Activated T-cell treated with anti-CD3 and anti-CD28 coated beads for 48 hours (primary cell): ENCODE measurements at places on chromosomes 6 and 20.

DNA sequence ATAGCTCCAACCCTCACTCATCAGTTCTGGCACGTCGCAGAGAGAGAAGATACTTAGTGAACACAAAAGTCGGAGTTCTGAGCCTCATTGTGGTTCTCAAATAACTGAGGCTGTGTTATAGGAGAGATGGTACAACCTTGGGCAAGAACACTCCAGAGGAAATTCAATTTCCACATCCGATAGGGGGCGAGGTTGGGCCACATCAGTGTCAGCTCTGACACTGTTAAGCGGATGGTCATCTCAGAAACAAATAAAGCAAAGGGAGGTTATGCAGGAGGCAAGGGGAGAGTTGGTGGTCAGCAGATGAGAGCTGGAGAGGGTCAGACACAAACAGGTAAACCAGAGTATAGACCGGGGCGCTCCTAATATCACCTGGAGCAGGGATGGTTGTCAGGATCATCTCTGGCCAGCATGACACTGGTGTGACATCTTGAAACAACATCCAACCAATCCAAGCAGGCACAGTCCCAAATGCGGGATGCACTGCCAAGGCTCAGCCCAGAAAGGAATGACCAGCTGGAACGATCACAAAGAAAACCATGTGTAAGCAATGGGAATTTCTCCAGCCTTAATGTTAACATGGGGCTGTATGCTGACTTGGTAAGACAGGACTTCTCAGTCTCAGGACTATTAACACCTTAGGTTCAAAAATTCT lies 331.8 kb downstream of the HACE1 start:
- DNase-seq, result no peak

- no peak for DNase-seq
These were observed 350.8 kb upstream of the TSHZ2 start for GRCh38 chr20:52621401-52621800.

GRCh38 chr20:40339661-40340449 lies 349.2 kb downstream of the MAFB start:
- no peak for DNase-seq

DNA sequence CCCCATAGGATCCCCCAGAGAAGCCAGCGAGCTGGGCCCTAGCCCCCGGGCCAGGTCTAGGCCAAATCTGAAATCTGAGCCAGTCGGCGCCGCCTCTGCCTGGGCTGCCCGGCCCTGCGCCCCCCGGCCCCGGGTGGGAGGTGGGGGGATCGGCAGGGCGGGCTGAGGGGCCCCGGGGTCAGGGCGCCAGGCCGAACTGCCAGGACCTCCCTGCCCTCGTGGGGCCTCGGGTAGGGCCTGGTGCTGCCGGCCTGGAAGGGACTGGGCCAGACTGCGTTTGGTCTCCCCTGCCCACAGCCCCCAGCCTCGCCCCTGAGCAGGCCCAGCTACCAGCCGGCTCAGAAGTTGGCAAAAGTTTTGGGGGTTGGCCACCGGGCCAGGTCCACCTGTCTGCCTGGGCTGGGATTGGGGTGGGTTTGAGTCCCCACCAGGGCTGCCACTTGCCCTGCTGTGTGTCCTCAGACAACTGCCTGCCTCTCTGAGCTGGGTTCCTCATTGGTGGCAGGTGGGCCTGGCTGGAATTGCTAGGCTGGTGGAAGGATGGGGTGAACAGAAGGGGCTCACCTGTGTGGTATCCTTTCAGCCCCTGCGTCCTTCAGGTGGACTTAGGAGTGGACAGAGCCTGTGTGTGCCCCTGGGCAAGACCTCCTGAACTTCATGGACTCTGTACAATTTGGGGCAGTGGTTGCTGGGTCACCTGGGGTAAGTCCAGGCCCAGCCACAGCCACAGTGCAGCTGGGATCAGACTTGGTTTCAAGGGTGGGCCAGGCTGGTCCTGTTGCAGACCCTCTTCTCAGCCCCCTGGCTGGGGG lies 801 bp downstream of the SRC start:
- DNase-seq, result no peak

DNA sequence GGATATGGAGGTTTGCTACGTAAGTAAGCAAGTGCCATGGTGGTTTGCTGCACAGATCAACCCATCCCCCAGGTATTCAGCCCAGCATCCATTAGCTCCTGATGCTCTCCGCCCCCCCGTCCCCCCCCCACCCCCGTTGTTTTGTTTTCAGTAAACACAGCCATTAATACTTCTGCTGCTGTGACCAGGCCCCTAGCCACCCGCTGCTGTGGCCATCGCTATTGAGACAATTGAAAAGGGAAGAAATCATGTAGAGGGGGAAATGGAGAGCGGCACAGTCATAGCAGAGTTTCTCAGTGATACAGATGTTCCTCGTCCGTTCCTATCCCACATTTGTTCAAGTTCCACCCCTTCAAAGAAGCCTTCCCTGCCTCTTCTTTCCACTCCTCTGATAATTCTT lies 24.9 kb downstream of the SLC35D3 start:
- DNase-seq, result no peak

GRCh38 chr20:59081036-59081435 lies 38.5 kb upstream of the PRELID3B start:
- no peak for DNase-seq

DNA sequence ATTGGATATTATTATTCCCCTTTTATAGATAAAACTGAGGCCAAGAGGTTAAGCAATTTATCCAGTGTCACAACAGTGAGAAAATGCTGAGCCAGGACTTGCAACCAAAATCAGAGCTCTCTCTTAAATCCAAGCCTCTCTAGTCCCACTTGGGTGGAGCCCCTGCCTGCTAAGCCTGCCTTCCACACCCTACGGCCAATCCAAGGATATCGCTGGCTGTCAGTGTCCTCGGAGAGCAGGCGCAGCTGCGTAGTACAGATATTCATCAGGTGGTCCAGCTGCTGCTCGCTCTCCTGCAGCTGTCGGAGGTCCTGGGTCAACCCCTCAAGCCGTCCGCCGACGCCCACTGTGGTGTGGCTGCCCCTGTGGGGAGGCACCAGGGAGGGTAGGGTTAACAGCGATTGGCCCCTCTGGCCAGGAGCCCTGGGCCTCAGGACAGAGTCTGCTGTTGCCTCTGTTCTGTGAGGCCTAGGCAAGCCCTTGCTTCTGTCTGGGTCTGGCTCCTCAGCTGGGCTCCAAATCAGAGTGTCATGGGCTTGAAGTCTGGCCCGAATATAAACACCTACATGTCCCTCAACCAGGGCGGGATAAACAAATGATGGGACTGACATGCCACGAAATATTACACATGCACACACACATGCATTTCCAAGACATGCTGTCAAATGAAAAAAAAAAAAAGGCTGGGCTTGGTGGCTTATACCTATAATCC lies 3.9 kb upstream of the NECAB3 start:
- DNase-seq, result no peak

DNA sequence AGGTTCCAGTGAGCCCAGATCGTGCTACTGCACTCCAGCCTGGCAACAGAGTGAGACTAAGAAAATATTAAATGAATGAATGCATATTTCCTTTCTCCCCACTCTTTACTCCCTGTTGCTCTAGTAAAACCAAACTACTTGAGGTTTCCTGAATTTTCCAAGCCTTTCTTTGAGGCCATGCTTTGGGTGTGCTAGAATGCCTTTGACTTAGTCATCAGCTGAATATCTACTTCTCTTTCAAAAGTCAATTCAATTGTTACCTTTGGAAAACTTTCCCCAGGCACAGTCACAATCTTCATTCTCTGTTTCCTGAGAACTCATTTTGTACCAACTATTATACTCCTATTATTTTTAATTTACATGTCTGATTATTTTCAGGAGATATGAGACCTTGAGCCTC lies 27.5 kb upstream of the CEP85L start:
- no peak for DNase-seq

DNA sequence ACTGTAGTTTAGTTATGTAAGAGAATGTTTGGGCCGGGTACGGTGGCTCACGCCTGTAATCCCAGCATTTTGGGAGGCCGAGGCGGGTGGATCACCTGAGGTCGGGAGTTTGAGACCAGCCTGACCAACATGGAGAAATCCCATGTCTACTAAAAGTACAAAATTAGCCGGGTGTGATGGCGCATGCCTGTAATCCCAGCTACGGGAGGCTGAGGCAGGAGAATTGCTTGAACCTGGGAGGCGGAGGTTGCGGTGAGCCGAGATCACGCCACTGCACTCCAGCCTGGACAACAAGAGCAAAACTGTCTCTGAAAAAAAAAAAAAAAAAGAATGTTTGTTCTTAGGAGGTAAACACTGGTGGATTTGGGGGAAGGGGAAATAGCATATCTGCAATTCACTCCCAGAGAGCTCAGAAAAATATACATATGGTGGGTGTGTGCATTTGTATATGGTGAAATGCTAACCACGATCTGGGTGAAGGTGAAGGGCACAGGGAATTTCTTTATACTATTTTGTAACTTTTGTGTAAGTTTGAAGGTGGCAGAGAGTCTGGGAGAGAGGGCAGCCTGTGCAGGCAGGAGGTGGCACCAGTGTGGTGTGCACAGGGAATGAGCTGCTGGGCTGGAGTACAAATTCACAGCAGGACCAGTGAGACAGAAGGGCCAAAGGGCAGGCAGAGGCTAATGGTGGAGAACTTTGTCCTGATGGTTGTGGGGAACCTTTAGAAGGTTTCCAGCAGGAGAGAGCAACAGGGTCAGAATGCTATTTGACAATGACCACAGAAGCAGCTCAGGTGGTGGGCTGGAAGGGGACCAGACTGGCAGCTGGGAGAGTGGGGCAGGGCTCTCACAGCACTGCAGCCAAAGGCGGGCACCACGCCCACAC lies 42.4 kb downstream of the SSR1 start:
- DNase-seq, result no peak

DNA sequence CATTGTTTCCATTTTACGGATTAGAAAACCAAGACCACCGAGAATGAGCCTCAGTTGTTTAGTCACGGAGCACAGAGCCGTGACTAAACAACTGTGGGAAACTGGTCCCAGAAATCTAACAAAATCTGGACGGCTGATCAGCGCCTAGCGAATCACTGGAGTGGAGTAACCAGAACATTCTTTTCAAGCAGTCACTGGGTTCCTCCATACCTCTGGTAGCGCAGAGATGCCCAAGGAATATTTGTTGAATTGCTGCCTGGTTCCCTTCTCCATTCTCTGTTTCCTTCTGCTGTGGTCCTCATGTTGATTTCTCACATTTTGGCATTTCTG lies 62.0 kb downstream of the GPX5 start:
- DNase-seq, result no peak

GRCh38 chr6:31725502-31726350 lies 2.6 kb downstream of the MPIG6B start:
- no peak for DNase-seq

GRCh38 chr6:3630258-3630835 lies 121.2 kb downstream of the PXDC1 start:
- DNase-seq, result no peak

GRCh38 chr6:106072501-106073090 lies 13.5 kb upstream of the PRDM1 start:
- DNase-seq, result no peak

GRCh38 chr6:150293423-150294173 lies 75.2 kb upstream of the IYD start:
- DNase-seq, result no peak

- no peak for DNase-seq
These were observed 138.5 kb downstream of the RCAN2 start for GRCh38 chr6:46352541-46353268.

- DNase-seq, result no peak
These were observed 93.4 kb downstream of the BMP7 start for GRCh38 chr20:57173041-57173440.

- no peak for DNase-seq
These were observed 1.4 kb upstream of the FAM83C start for GRCh38 chr20:35293303-35294292.

- no peak for DNase-seq
These were observed 84.6 kb downstream of the SYNJ2 start for GRCh38 chr6:158066136-158066781.

DNA sequence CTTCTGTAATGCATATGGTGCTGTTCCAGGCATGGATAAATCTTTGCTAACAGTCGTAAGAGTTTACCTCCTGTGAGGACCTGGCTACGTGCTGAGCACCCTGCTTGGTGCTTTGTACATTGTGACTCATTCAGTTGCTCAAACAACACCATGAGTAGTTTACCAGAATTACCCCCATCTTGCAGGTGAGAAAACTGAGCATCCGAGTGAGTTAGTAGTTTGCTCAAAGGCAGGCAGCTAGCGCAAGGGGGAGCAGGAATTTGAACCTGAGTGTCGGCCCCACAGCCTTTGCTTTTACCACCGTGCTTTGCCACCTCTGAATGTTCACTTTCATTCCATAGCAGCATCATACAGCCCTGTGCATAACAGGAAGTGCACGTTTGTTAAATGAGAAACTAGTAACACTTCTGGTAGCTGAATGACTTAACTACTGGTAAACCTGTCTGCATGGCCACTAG lies 121.9 kb downstream of the MTHFD1L start:
- peak; percentile 25 for DNase-seq

DNA sequence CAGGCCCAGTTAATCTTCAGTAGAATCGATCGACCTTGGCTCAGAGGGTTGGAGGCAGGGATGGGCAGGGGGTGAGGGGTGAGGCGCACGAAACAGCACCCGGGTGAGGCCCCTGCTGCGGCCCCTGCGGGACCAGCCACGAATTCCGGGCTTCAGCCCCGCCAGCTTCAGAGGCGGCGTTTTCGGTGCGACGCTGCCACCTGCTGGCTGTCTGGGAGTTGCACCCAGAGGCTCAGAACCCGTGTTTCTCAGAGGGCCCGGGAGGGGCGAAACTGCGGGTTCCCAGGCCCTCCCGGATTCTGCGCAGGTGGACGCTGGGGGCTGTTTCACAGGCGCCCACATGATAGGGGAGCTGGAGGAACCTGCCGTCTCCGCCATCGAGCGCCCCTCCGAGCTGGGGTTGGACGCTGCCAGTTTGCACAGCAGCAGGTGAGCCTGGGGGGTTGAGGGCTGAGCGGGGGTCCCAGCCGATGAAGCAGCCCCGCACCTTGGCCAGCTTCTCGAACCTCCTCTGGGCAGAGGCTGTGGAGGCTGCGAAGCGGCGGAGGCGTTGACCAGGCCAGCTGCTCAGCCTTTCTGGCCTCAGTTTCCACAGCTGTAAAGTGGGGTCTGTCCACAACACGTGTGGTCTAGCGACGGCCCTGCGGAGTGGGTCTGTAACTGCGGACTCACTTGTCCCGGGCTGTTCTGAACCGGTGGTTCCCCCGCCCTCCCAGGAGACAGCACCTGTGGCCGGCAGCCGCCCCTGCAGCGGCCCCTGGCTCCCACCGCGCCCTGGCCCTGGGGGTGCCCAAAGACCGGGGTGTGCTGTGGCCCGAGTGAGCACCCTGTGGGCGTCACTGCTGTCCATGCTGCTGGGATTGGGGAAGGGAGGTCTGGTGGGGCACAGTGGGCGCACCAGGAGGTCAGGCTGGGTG lies 2.5 kb upstream of the BHLHE23 start:
- peak; percentile 79 for DNase-seq

GRCh38 chr20:47810116-47810677 lies 24.9 kb upstream of the SULF2 start:
- DNase-seq, result no peak

DNA sequence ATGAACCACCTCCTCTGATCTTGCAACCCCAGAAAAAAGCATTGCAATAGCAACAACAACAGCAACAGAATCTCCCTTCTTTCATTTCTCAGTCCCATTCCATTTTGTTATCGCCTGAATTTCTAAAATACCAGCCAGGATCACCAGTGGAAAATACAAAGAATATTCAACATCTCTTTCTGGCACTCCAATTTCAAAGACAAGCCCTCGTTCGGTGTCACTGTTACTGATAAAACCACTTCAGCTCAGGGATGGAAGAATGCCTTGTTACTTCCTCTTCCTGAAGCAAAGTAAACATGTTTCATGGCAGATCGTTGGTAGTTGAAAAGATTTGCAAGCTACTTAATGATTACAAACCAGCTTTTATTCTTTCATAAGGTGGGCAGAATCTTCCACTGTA lies 94.0 kb upstream of the SPTLC3 start:
- no peak for DNase-seq
